C1 segment of cervical spinal cord (tissue), 14 donors: ENCODE measurements at places on chromosomes 4 and X.

DNA sequence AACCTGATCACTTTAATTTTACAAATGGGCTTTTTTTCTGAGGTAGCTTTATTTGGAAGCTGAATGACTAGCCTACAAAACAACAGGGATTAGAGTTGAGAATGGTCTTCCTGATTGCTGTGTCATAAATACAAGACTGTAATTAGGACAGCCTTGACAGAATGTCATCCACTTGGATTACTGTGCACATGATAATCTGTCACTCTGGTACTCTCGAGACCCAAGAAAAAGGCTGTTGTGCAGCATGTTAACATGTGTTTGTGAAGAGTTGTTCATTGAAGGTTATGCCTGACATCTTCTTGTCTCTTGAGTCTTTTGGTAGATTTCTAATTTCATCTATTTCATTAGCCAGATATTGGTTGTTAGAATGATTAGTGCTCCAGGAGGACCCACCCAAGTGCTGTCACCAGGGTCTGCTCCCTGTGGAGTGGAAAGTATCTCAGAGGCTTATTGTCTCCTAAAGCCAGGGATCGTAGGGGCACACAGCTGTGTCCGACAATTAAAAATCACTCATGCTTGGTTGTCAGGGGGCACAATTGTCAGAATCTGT is 212.2 kb upstream of the GPRIN3 start:
- DNase-seq = no peak

DNA sequence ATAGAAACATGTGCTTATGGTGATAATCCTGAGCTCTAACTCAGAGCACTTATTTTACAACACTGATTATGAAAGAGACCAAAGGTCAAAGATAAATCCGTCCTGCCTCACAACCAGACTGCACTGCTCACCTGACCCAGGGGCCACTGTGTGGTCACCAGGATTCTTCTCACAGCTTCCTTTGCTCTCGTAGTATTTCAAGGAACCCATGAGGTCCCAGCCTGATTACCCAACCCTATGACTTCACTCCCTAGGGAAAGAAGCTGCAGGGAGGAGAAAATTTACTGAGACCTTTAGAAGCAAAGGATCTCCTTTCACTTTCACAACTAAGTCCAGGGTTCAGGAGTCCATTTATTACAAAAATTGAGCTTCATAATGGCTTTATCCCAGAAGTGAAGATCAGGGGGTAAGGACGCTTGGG is 9.6 kb downstream of the SLC25A5 start:
- DNase-seq = no peak

GRCh38 chr4:181507180-181507835 is 735.9 kb upstream of the TENM3 start:
- no peak for DNase-seq

DNA sequence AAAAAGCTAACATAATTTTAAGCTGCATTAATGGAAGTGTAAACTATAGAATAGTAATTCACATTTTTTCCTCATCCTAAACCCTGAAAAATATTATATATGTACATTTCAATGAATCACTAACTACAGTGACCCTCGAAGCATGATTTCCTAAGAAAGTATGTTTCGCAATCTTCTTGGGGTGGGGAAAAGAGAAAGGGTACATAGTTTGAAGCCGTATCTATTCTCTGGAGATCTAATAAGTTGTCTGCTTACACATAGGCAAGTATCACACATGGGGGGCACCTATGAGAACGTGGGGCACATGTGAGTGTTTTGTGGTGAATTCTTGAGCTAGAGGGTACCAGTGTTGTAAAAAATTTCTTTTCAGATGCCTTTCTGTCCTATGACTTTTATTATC is 71.2 kb downstream of the JADE1 start:
- DNase-seq = no peak

DNA sequence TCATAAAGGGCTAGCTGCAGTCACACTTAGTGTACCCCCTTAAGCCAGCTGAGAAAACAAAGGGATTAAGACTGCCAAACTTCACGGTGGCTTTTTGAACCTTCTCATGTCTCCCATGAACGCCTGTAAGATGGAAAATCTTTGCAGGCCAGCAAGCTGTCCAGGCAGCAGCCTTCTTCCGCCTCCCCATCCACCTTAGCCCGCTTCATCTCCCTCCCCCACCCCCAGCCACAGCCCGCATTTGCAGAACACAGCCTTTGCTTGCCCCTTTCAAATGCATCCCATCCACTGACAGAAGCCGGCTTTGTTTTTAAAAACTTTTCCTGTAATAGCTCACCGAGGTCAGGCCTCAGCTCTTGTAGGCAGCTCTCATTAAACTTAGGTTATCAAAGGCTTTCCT is 113.8 kb upstream of the FAM9B start:
- DNase-seq = no peak

DNA sequence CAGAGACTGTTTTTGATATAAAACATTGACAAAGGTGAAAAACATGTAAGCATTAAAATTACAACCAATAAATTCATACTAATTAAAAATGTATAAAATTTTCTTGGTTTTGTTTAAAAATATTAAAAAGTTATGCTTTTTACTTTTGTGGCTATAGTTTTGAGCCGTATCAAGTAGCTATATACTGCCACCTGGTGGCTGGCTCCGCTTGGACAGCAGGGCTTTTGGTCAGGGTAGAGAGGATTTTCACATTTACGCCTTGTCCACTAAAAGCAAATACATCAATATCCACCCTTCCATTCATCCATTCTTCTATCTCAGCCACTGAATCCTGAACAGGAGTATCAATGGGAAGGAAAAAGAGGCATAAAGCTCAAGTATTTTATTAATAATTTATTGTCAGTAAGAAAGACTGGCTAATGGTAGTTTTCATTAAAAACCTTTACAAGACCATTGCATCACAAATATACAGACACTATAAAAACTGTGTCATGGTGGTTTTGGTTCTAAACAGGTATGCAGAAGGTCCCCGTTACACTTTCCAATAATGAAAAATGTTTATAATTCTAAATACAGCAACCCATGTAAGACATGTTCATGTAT is 32.1 kb upstream of the MTNR1A start:
- DNase-seq = no peak
